Iris pigment epithelial cell (primary cell): ENCODE measurements at places on chromosomes 1 and 21.

DNA sequence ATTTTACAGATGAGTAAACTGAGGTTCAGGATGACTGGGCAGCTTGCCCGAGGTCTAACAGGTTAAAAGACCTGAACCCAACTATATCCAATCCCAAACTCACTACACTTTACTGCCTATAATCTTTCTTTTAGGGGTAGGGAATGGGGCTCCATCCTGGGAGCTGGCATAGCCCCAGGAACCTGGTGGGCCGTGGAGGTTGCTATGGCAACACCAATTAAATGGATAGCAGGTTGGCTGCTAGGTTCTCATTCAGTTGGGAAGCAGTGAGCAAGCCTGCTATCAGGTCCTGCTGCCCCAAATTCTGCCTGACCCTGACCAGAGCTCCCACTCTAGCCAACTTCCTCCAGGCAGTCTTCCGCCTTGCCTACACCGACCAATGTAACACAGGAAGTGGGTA is 40.9 kb downstream of the LRP8 start:
- DNase-seq = no peak

GRCh38 chr1:145720878-145721671 is 1.8 kb downstream of the CD160 start:
- DNase-seq = peak; percentile 42

- peak; percentile 61 for DNase-seq
Observed at GRCh38 chr21:15034126-15034853, 30.5 kb downstream of the NRIP1 start.

- DNase-seq = peak; percentile 39
Observed at GRCh38 chr1:58975888-58976287, 192.0 kb upstream of the JUN start.

DNA sequence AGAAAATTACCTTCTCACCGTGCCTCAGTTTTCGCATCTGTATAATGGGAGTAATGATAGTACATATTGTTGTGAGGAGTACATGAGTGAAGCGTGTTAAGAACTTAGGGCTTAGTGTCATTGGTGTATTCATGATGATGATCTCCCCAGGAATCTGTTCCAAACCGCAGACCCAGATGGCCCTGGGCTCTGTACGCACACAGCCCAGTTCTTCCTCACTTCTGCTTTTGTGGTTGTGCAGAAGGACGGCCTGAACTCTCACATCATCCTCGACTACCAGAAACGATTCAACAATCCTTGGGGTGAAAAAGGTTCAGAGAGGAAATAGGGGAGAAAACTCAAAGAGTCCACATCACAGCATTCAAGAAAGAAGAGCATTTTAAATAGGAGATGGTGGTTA is 323.0 kb downstream of the CAMTA1 start:
- DNase-seq = no peak

- DNase-seq = no peak
Observed at GRCh38 chr1:154807048-154807591, 63.0 kb downstream of the KCNN3 start.

GRCh38 chr1:14567056-14567455 is 31.4 kb upstream of the KAZN start:
- no peak for DNase-seq

DNA sequence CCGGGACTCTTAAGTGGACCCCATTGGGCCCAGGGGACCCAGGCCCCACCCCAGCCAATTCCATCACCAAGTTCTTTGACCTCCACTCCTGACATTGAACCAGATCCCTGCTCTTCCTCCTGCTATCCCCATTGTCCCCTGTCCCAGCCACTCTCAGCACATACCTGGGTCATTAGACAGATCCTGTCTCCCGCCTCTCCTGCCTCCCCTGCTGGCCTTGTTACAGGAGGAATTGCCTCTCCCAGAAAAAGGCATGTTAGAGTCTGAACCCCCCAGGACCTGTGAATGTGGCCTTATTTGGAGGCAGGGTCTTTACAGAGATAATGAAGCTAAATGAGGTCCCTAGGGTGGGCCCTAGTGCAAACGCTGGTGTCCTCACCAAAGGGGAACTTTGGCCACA is 301.9 kb downstream of the NPHP4 start:
- no peak for DNase-seq

DNA sequence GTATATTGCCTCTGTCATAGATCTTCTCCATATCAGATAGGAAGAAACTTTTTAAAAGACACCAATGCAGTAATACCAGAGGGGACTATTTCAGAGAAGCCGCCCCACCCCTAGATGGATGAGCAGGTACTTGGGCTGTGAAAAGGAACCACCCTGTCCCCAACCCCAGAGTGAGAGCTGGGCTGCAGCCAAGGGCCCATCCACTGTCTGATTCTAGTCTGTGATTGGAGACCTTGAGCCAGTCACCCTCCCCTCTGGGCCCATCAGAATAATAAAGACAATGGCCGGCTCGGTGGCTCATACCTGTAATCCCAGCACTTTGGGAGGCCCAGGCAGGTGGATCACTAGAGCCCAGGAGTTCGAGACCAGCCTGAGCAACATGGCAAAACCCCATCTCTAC is 5.0 kb downstream of the CLEC20A start:
- DNase-seq = no peak

DNA sequence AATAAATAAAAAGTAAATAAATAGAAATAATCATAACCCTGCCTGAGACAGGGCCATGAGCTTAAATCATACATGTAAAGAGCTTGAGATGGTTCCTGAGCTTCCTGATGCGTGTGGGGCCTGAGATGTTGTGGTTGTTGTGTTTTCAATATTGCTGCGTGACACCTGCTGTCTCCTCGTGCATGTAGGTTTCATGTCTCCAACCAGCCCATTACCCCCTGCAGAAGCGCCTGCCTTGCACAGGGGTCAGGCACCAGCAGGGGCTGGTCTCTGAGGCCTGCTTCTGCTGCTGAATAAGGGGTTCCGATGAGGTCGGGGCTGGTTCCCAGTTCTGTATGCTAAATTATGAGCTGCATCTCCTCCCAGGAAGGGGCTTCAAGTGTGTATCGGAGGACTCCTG is 15.9 kb downstream of the UMODL1 start:
- DNase-seq = no peak

DNA sequence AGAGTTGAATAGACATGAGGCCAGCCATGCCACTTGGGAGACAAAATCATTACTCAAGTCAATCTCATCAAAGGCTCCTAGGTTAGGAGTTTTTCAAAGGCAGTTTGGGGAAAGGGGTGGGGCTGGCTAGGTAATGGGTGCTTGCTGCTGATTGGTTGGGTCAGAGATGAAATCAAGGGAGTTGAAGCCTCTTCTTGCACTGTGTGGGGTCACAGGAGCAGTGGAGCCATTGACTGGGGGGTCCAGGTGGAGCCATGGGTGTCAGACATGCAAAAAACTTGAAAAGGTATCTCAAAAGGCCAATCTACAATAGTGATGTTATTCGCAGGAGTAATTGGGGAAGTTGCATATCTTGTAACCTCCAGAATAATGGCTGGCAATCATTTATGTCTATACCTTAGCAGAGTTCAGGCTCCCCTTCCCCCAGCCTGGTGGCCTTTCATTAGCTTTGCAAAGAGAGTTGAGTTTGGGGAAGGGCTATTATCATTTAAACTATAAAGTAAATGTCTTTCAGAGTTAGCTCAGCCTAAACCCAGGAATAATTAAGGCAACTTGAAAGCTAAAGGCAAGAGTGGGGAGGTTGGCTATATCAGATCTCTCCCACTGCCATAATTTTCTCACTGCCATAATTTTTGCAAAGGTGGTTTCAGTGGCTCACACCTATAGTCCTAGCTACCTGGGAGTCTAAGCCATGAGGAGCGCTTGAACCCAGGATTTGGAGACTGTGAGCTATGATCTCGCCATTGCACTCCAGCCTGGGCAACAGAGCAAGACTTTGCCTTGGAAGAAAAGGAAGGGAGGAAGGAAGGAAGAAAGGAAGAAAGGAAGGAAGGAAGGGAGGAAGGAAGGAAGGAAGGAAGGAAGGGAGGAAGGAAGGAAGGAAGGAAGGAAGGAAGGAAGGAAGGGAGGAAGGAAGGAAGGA is 7.8 kb upstream of the PINK1 start:
- DNase-seq = no peak

- DNase-seq = no peak
Observed at GRCh38 chr1:71462247-71462646, 381.4 kb upstream of the ZRANB2 start.

DNA sequence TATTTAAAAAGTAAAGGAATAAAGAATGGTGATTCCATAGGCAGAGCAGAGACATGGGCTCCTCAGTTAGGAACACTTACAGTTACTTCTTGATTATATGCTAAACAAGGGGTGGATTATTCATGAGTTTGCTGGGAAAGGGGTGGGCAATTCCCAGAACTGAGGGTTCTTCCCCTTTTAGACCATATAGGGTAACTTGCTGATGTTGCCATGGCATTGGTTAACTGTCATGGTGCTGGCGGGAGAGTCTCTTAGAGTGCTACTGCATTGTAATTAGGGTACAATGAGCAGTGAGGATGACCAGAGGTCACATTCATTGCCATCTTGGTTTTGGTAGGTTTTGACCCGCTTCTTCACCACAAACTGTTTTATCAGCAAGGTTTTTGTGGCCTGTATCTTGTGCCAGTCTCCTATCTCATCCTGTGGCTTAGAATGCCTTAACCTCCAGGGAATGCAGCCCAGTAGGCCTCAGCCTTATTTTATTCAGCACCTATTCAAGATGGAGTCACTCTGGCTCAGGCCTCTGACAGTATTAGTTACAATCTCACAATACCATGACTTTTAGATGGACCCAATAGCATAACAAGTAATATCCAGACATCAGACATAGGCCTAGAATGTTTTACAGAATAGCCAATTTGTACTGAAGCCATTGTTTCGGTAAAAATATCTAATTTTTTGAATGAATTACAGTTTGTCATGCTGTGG is 106.8 kb downstream of the ZBTB18 start:
- DNase-seq = no peak
